ENCODE measurements at places on chromosomes 1 and 21.

DNA sequence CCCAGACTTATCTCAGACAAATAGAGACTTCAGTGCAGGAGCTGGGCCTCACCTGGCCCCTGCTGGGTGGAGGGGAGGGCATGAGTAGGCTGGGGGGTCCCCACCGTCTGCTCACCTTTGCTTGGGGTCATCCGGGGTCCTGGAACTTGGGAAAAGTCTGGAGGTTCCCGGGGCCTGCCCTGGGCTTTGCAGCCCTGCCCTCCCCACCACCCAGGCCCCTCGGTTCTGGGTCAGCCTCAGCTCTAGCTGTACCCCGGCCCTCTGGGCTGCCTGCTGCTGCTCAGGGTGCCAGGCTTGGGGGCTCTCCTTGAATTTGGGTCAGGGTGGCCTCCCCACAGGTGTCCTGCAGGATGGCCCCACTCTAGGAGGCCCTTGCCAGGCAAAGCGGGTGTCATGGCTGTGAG lies 2.4 kb upstream of the TMEM52 start:
- no peak for DNase-seq

GRCh38 chr1:5514527-5515183 lies 477.6 kb downstream of the NPHP4 start:
- DNase-seq: peak; percentile 68

GRCh38 chr1:84856726-84857270 lies 36.2 kb downstream of the LPAR3 start:
- no peak for DNase-seq

DNA sequence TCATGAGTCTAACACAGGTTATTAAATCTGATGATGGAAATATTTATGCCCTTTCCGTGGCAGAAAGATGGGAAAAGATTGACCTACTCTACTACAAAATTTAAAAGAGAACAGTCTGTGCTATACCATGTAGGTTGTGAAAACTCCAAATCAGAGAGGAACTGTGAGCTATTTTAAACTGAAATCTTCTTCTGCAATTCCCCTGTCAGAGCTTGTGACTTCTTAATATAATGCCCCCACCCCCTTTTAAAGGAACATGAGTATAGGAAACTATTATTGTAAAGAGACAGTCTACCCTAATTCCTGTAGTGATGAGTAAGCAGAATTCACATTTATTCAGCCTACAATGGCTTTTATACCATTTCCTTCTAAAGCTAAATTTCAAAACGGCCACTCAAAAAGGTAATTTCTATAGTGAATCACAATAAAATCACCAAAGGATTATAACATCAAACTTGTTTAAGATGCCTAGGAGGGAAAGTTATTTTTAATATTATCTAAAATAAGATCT lies 11.7 kb downstream of the DSCAM start:
- no peak for DNase-seq

DNA sequence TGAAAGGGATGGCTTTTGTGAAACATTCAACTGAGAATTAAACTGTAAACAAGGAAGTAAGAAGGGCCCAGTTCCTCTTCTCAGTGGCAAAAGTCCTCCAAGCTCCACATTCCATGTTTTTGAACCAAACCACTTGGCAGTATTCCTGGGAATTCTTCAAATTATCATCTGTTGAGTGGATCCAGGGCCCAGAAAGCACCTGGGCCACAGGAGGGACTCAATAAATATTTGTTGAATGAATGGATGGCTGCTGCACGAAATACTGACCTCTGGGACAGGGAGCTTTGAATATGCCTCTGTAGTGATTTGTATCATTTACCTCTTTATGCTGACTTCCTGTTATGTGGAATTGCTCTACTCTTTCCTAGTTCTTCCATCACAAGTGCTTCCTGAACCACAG lies 4.7 kb downstream of the SLC35F3 start:
- DNase-seq: no peak

- DNase-seq: no peak
These were observed 174.2 kb downstream of the CAMTA1 start for GRCh38 chr1:6959491-6959890.

- DNase-seq: no peak
These were observed 11.5 kb downstream of the CNST start for GRCh38 chr1:246577720-246578106.

DNA sequence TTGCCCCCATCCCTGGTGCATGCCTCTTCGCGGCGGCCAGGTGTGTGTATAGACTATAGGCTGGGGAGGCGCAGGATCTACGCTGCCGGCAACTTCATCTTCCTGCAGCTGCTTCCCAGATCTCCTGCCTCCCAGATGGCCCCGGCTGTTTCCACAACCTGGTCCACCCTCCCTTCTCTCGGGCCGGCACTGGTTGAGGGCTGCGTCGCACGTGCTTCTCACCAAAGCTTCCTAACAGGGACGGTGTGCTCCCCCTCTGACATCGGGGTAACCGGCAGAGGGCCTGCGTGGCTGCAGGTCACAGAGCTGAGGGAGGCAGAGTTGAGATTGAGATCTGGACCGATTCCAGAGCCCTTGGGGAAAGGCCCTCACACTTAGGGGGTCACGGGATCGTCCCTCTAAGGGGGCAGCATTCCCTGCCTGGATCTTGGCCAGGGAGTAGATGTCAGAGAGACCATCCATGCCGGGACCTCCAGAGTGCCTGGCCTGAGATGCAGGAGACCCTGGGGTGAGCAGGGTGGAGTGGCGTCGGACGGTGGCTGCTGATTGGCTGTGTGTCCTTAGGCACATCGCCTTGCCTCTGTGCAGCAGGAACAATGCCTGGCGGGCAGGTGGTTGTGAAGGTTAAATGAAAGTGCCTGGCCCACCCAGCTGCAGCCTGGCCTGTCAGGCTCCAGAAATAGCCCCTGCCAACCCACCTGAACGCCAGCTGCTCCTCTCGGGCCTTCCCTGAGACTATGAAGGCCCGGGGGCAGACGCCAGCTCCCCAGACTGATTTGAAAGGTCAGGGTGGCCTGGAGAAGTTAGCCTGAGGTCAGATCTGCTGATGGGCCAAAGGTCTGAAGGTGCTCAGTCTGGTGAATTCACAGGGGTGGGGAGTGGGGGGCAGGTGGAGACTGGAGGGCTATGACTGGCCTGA lies 6.1 kb upstream of the MASP2 start:
- DNase-seq: no peak

GRCh38 chr1:186511761-186512637 lies 51.1 kb upstream of the PDC start:
- peak; percentile 21 for DNase-seq

DNA sequence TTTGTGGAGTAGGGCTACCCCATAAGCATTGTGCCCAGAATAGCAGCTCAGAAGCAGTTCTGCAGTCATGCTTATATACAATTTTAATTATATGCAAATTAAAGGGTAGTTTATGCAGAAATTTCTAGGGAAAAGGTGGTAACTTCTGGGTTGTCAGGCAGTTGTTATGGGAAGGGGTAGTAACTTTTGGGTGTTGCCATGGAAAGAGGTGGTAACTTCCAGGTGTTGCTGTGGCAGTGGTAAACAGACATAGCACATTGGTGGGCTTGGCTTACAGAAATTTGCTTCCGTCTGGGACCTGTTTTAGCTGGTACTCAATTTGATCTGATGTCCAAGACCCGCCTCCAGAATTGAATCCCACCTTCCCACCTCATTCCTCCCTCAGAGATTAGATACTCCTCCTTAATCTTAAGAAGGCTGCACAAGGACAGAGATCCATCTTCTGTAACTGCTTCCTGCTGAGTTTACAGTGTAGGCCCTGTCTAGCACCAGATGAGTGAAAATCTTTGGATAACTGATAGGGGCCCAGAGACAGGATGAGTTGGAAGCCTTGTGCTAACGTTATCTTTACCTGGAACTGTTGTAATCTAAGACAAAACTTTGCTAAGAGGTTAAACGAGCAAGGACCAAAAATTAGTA lies 26.7 kb downstream of the SUCO start:
- no peak for DNase-seq

- DNase-seq: no peak
These were observed 1.2 kb upstream of the LPGAT1 start for GRCh38 chr1:211831558-211832323.

- no peak for DNase-seq
These were observed 68.7 kb upstream of the VAMP3 start for GRCh38 chr1:7702365-7702764.

- DNase-seq: no peak
These were observed 2.3 kb upstream of the GRIK3 start for GRCh38 chr1:37036667-37037053.

DNA sequence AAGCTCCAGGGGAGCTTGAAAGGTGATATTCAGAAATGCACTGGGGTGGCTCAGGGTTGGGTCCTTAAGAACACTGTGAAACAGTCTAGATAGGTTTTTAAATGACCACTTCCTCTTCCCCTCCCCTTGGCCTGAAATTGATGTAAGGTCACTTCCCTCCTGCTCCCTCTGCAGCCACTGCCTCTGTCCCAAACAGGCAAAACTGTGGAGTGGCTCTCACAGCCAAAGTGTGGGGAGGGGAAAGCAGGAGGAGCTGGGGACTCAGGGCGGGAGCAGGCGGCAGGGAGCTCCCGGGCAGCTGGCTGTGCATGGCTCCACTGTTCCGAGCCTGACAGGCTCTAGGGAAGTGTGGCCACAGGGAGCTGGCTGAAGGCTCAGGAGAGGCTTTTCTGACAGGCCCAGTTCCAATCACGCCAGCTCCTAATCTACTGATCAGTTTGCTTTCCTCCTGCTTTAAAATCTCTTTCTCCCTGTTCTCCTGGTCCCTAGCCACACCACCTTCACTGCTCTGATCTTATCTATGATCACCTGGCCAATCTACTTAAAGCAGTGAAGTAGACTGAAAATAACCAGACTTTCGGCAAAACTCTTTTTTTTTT lies 5.1 kb upstream of the CSRP1 start:
- DNase-seq: no peak

DNA sequence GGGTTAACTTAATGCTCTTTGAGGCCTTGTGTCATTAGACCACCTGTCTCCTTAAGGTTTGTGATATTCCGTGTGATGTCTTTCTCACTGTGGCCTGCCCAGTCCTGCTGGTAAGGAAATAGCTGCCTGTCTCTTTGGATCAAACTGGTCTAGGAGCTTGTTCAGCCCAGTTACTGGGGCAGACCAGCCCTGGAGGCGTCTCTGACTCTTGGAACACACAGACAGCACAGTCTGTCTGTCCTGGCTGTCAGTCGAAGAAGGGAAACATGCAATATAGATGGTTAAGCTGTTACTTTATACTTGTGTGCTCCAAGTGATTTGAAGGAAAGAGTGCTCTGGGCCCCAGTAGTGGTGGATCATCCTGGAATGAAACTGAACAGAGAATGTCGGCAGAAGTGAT lies 20.4 kb downstream of the PBX1 start:
- no peak for DNase-seq

GRCh38 chr1:39902460-39902807 lies 717 bp upstream of the MYCL start:
- no peak for DNase-seq

- no peak for DNase-seq
These were observed 12.6 kb downstream of the C1orf162 start for GRCh38 chr1:111486431-111486830.

DNA sequence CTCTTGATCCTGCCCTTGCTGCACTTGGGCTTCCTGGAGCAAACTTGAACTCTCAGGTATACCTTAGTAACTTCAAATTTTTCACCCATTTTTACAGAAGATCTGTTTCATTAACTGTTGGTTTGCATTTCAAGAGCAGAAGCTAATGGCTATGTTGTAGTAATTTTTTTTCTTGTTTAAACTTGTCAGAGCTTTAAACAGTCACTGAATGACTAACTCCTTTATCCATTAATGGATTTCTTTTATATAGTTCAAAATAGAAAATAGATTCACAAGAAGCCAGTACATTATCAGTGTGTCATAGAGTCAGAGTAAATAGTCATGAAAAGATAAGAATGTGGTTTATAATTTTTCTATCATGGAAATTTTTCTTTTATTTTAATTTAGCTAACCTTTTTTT lies 13.6 kb downstream of the SRSF11 start:
- no peak for DNase-seq

DNA sequence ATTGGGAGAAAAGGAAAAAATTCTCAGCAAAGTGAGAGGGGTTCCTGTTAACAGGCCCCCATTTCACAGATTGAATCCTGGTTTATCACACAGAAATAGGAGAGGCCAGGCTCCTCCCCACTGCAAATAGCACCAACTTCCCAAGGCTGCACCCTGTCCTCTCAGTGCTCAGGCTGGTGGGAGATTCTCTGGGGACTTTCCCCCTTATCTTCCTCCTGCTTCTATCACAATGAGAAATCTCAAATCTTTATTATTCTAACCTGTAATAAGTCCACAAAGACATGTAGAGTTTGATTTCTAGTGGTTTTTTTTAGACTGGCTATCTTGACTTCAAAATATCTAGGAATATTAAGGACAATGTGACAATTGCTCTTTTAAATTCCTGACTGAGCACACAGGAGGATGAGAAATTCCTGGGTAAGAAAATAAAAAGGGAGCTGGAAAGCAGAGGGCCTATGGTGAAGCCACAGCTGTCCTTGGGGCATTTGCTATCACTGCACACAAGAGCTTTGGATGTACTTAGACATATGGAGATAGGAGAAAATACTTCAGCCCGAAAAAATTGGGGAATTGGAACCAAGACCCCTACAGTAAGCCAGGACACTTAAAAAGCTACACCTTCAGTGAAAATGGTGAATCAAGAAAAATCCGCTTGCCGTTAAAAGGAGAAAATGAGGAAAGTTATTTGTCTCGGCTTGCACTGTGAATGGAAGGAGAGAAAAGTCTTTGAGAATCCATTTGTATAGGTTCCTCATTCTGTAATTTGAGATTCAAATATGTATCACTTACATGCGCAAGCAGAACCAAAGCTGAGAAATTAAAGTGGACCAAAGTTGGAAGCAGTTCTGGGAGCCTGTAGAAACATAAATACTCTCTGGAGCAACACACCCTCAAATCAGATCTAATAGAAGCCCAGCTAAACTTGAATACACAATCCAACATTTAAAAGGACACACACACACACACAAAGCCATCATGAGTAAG lies 65.9 kb upstream of the C1orf105 start:
- DNase-seq: no peak

GRCh38 chr1:78987042-78987441 lies 19.5 kb downstream of the ADGRL4 start:
- DNase-seq: no peak

- peak; percentile 34 for DNase-seq
These were observed 46.9 kb downstream of the DOP1B start for GRCh38 chr21:36203603-36203889.

- DNase-seq: no peak
These were observed 25.2 kb downstream of the ETS2 start for GRCh38 chr21:38830671-38831525.

GRCh38 chr1:117110774-117111173 lies 10.8 kb downstream of the TRIM45 start:
- no peak for DNase-seq

- peak; percentile 42 for DNase-seq
These were observed 2.6 kb downstream of the PRDM2 start for GRCh38 chr1:13702425-13703127.

- no peak for DNase-seq
These were observed 354.3 kb upstream of the NEGR1 start for GRCh38 chr1:72636631-72637030.
